ENCODE measurements at places on chromosomes 6 and 20. TPM values are rescaled to one million over a fixed set of nuclear protein-coding genes. Genes with fewer than 3 reads are reported as not detected.

GRCh38 chr6:128657181-128657580, 136.8 kb upstream of the PTPRK start:
- no peak for DNase-seq

GRCh38 chr6:24957199-24957598, 21.4 kb upstream of the RIPOR2 start:
- DNase-seq, result no peak

DNA sequence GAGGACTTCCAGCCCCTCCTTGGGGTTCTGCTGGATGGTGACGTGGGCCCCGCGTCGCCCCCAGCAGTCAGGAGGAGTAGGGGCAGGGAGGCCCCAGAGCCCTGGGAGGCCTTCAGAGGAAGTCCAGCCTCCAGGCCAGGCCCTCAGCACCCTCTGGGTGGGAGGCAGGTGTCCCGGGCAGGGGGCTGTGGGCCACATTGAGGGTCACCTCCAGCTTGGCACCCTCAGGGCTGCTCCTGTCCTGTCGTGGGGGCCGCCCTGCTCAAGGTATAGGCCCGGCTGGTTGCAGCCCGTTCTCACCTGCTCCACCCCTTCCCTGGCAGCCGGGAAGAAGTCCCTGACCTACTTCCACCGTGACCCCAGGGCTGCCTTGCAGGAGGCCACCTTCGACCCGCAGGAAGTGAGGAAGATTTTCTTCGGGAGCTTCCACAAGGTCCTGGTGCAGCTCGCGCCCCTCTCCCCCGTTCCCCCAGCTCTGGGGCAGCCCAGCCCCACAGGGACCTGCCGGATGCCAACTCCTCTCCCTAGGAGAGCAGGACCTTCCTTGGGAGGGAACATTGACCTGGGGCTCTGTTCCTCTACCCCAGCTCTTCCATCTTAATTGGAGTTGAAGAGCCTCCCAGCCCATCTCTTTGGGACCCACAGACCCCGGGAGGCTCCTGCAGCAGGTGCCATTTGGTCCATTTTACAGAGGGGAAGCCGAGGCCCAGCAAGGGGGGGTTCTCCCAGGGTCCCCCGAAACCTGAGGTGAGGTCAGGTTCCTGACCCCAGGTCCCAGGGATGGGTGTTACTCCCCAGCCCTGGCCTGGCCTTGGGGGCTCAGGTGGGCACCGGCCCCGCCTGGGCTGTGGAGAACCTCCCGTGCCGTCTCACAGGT, 26.4 kb downstream of the COL20A1 start:
- DNase-seq, result no peak

- no peak for DNase-seq
Observed at GRCh38 chr6:26211963-26212362, 124.7 kb downstream of the HFE start.

GRCh38 chr20:25399037-25399430, 8.4 kb upstream of the ABHD12 start:
- DNase-seq, result peak; percentile 45

Gene TMEM14B
- 82.9 TPM for total RNA-seq

GRCh38 chr6:52373151-52373690, 11.3 kb downstream of the PAQR8 start:
- DNase-seq, result no peak

- no peak for DNase-seq
Observed at GRCh38 chr20:44091026-44091425, 96.0 kb downstream of the JPH2 start.

- no peak for DNase-seq
Observed at GRCh38 chr6:46925563-46926253, 4.0 kb upstream of the ADGRF5 start.

Gene TMEM181
- total RNA-seq, result 17.4 TPM

DNA sequence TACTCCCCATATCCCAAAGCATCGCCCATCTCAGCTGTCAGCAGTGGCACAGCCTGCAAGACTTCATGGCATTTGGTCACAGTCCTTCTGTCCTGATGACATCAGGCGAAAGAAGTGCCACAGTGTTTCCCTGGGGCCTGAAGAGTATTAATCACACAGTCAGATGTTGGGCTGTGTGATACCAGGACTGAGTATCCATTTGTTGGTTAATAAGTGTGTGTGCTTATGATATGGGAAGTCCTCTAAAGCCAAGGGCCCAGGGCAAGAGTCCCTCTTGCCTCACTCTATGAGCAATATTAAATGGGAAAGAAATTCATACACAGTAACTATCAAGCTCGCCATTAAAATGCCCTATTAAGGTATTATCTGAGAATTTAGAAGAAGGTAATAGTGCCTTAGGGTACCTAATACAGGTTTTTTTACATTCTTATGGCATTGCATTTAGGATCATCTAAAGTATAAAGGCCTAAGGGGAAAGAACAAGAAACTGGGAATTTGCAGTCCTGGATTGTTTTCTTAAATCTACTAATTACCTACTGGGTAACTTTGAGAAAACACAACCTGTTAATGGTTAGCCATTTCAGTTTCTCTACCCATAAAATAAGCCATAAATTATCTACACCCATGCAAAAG, 204.1 kb upstream of the PREP start:
- DNase-seq, result no peak

DNA sequence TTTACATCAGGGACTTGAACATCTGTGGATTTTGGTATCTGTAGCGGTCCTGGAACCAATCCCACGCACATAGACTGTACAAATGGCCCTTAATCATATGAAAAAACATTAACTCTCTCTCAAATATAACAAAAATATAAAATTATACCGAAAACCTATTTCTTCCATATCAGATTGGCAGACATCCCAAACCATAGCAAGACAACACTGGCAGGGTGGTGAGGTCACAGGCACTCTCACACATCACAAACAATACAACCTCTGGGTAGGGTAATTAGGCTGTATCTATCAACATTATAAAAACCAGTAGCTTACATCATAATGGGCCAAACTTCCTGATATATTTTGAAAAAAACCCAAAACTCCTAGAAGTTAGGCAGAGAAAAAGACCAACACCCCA, 40.9 kb downstream of the OVOL2 start:
- DNase-seq, result no peak

DNA sequence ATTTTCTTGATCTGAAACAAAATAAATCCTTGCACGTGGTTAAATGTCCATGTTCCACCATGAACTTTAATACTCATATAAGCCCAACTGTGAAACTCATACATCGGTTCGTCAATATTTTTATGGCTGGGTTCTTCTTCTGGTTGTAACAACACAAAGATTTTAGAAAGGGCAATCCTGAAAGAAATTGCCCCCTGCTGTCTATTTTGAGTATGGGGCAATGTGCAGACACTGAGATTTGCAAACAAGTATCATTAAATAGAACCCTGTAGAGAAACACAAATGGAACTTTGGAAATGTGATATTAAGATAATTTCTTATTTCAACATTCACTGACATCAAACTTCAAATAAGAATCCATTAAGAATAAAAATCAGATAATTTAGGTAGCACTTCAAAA, 80.2 kb upstream of the PHACTR1 start:
- no peak for DNase-seq

GRCh38 chr20:57195469-57196100, 70.9 kb downstream of the BMP7 start:
- DNase-seq, result no peak

Gene RIMS1
- total RNA-seq, result not detected

GRCh38 chr20:60116128-60116909, 158.1 kb downstream of the CDH26 start:
- no peak for DNase-seq

- DNase-seq, result peak; percentile 77
Observed at GRCh38 chr6:32685603-32686002, 19.1 kb upstream of the HLA-DQB1 start.

DNA sequence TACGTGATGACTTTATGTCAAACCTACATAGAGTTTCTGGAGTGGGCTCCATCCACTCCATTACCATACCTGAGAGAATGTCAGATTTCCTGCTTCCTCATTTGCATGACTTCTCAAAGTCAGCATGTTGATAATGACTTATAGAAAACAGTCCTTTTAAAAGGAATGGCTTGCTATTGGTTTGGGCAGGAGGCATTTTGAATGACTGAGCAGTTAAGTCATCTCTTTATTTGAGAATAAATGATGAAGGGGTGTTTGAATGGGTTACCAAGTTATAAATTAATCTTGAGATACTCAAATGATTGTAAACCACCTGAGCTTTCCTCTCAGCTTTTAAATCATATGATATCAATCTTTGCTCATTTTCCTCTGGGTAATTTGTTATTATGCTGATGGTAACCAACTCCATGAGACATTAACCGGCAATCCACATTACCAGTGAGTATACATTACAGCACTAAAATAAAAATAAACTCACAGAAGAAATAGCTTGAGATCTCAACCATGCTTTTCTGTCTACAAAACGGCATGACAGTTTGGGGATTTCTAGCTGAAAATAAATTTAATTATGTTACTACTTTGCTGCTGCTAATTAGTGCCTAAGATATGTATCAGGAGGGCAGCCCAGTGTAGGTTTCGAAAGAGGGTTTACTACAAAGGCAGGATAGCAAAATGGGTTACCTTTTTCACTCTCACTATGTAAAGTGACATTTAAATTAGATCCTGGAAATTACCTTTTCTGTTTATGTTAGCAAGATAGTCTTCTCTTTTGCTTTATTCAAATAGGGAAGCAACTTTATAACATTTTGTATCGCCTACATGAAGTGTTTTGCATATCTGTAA, 78.8 kb downstream of the RPS12 start:
- no peak for DNase-seq

Gene PTCRA
- total RNA-seq, result not detected

GRCh38 chr20:57964011-57964862, 254.4 kb upstream of the PMEPA1 start:
- DNase-seq, result no peak

Gene DEFB126
- total RNA-seq, result not detected

DNA sequence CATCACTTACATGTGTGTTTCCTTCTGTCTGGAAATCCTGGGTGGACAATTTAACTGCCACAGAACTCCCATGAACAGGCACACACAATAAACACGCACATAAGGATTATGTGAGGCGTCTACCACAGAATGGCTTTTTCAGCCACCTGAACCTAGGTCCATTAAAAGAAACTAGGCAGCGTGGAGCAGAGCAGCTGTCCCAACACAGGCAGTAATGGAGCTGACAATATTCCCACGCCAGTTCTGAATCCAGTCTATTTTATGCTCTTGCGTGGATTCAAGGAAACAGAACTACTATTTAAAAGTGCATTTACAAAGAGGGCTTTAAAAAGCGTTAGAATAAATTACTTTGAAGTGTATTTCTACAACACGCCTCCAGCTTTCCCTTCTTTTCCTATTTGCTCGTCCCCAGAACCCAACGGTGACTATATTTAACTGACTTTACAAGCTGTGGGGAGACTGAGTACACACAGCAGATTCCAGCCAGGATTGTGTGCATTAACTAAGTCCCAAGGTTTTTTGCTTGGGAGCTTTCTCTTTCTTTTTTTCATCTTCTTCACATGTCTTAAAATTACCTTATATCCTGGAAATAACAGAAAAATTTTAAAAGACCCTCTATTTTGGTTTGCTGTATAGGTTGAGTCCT, 95.9 kb downstream of the GMDS start:
- DNase-seq, result no peak

DNA sequence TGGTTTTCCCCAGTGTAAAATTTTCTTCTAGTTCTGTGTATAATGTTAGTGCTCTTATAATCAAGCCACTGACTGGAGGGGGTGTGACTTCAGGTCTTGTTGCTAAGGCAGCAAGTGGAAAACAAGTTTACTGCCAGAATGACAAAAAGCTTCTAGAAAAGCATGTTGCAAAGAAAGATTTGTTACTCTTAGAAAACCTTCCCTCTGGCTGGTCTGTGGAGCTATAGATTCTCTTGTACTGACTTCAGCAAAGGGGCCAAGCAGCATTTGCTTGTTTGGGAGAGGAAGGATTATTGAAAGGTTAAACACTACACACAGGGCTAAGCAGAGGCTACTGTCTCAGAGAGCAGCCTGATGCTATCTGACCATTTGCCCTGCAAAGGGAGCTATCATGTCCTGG, 288.8 kb downstream of the BTBD9 start:
- no peak for DNase-seq

Gene RAET1L
- total RNA-seq, result not detected

Gene AFG1L
- 8.9 TPM for total RNA-seq

- DNase-seq, result no peak
Observed at GRCh38 chr20:32150291-32150848, 40.9 kb downstream of the TM9SF4 start.

DNA sequence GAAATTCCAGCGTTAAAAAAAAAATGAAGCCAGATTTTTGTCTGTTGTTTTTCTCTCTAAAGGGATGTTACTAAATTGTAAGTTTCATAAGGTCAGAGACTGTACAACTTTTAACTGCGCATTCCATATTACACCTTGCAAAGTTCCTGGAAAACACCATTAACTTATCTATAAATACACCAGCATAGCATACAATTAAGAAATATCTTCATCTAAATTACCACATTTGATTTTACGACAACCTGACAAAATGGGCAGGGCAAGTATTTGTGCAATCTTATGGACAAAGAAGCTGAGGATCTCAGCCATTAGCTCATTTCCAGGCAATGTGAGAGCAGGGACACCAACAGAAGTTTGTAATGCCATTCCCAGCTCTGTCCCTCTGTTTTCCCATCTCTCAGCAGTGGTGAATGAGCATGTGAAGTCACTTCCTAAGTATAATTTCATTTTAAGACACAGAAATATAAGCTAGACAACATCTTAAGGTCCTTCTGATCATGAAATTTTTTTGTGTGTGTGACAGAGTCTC, 12.9 kb upstream of the GCM1 start:
- no peak for DNase-seq

Gene MEI4
- total RNA-seq, result not detected

Gene C6orf15
- not detected for total RNA-seq

GRCh38 chr6:105253787-105254186, 74.0 kb upstream of the POPDC3 start:
- DNase-seq, result no peak

DNA sequence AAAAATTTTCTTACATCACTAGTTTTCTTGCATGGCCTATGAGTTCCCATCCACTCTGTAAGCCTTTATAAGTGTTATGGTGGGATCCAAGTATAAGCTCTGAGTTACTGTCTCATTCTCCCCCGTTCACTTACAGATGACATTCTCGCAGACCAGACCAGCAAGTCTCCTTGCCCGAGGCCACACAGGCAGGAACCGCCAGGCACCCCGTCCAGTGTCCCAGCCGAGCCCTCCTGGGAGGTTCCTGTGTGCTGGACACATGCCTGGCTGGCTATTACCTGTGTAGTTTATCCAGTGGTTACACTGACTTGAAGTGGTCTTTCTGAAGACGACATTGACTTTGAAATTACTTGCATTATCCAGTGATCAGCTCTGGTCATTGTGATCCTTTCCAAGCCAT, 234.8 kb upstream of the QKI start:
- DNase-seq, result no peak

Gene HLA-DQA2
- 11.6 TPM for total RNA-seq

All from activated CD8-positive, alpha-beta memory T cell treated with anti-CD3 and anti-CD28 coated beads, Interleukin-2, amount 10 ng/mL, durations not matched to agents 7 days and 5 days (primary cell).